ENCODE measurements at places on chromosomes 3 and 15.

DNA sequence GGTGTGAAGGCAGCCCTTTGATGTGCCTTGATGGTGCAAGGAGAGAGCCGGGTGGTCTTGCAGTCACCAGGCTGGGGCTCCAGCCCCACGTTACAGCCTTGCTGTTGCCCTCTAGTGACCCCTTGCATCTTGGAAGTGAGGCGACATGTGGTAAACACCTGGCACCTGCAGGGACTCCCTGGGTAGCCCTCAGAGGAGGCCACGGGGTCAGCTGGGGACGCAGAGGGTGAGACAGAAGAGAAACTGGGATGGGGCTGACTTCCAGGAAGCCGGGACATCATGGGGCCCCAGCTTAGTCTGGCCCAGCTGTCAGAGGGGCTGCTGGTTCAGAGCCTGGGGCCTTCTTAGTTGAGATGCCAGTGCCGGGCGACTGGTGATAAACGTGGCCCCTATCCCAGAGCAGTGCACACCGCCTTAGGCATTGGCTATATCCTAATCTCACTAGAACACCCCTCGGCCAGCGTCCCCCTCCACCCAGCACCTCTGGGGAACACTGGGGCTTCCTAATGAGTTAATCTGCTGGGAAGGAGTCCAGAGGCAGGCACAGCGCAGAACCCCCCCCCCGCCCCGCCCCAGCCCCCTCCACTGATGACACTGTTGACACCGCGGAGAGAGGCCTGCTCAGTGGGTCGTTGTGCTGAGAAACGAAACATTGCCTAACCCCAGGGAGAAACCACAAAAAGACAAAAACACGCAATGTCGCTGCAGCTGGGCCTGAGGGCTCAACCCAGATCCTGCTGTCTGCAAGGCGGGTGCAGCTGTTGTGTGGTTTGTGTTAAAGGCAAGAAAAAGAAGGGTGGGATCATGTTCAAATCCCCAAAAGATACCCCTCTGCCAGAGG, 60.5 kb upstream of the KLF13 start:
- DNase-seq, result peak; percentile 83

GRCh38 chr3:122088531-122088930, 33.4 kb downstream of the CD86 start:
- no peak for DNase-seq

DNA sequence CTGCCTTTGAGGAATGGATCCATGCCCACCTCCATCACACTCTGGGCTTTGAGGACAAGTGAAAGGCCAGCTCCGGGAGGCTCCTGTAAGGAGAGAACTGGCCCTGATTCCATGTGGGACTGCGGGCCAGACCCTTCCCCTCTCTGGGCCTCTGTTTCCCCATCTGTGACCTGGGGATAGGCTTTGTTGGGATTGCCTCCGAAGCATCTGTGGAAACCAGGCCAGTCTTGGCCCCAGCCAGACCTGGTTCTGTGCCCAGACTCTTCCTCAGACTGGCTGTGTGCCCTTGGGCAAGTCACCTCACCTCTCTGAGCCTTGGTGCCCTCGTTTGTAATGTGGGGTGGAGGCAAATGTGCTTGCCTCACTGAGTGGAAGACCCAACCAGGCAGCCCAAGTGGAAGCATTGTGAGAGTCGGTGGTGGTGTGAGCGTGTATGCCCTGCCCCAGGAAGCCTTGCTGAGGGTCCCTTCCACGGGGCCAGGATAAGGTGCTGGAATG, 21.0 kb upstream of the SEC13 start:
- no peak for DNase-seq

DNA sequence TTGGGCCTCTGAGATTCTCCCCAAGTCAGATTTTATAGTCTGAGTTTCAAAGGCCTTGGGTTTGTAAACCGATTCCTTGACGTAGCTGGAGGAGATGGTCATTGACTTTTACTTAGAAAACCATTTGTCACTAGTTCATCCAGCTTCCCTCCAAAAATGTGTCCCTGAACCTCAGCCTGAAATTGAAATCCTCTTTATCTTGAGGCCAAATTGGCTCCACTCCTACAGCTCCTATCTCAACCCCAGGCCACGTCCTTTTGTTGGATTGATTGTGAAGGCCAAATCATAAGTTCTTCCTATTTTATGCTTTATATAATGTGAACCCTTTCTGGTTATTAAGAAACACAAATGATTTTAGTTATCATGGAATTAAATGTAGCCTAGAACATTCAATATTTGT, 193.9 kb upstream of the SUCLG2 start:
- DNase-seq, result no peak

GRCh38 chr3:124999317-124999716, 56.5 kb downstream of the HEG1 start:
- no peak for DNase-seq

- DNase-seq, result no peak
Measured at GRCh38 chr3:14323401-14324223, 78.8 kb upstream of the SLC6A6 start.

DNA sequence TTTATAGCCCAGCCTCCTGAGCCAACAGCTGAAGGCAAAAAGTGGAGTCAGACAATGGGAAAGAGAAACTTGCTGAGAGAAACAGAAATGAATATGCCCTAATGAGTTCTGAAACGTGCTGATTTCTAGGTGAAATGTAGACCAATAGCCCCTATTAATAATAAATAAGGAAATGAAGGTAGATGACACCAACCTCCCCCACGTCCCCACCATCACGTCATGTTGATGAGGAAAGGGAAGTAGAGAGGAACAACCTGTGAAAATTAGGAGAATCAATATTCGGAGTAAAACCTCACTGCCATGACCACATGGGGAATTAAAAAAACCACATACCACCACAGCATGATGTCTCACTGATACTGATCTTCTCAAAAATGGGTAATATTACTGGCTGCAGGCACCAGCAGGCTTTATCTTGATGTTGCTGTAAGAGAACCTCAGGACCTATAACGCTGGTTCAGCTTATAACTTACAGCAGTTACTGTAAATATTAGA, 64.0 kb downstream of the KAT2B start:
- DNase-seq, result peak; percentile 27

DNA sequence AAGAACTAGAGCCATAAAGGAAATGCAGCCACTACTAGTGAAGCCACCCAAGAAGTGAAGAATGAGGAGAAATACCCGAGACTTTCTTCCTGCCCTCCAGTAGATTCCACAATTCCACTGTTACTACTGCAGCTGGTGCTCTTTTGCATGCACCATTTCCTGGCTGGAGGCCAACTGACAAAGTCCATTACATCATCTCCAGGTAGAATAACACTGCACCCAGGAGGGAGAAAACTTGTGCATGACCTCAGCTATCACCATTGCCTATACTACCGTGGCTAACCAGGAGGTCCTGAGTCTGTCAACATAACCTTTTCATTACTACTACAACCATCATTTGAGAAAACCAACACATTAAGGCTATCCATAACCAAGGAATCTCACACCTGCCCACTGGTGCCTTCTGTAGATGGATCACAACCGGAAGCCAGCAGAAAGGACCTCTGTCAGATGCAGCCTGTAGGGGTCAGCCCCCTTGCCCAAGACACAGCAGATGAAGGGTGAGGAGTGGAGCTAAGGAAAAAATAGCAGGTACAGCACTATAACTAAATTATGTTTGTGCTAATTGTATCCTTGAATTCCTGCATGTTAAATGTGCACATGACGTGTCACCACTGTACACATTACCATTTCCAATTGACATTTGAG, 200.8 kb upstream of the C2CD4B start:
- DNase-seq, result no peak

DNA sequence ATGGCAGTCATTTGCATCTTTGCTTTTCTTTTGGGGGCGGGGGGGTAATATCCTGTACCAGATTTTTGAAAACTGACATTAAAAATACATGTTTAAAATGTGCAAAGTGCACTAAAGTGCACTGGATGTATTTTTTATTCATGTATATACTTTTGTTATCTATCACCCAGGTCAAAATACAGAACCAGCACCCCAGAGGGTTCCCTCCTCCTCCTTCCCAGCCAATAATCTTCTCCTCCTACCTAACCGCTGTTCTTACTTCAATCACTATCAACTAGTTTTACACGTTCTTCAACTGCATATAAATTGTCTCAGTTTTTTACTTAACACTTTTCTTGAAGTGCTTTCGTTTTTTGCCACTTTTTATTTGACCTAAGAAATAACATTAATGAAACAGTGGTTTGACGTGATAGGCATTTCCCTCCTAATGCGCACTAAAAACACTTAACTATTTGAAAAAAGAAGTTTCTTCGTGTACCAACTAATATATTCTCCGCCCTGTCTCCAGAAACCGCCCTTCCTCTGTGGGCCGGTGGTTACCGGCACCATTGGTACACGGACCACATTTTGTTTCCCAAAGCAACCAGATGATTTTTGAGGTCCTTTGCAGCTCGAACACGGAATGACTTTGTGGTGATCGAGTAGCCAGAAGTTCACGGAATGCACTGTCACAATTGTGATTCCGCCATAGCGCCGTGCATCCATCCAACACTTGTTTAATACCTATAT, 836 bp upstream of the AKAP13 start:
- DNase-seq, result peak; percentile 66

DNA sequence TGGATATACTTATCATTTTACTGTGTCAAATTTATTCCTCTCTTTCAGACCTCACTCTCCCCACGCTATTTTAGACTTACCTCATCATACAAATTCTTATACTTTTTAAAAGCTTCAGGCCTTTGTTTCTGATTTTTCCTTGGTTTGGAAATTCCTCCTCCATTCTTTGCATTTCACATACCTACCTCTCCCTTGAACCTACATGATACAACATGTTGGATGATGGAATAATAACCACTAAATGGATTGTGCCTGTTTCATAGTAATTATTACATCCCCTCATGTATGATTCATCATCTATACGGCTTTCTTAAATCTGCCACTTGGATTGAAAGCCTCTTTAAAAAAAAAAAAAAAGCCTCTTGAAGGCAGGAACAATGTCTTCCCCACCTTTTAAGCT, 24.6 kb downstream of the TRIP4 start:
- no peak for DNase-seq

DNA sequence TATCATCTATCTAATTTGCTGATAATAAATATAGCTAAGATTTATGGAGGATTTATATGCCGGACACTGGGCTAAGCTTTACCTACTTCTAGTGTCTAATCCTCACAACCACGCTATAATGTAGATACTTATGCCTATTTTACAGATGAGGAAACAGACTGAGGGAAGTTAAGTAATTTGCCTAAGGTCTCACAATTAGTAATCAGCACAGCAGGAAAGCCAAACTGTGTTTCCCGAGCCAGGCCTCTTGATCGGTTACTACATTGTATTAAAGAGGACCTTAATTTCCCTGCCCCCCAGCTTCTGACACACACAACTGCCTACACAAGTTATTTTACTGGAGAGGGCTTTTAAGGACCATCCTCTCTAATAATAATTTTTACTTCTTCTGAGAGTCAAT, 40.9 kb downstream of the ONECUT1 start:
- no peak for DNase-seq

DNA sequence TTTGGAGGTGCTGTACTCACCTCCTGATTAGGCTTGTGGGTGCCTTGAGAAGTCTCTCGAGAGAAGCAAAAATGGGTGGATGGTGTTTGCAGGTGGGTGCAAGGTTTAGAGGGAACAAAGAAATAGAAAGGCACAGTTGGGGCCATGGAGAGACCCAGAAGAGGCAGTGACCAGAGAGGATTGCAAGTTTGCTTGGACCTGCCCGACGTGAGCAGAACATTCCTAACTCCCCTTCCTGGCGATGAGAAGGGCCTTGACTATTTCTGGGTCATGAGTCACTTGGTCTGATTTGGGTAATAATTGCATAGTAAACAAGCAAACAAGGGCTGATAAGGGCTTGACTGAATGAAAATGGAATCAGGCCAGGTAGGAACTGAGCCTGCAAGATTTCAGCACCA, 7.0 kb upstream of the CTSH start:
- DNase-seq, result no peak

GRCh38 chr3:157394411-157394810, 42.2 kb upstream of the PTX3 start:
- DNase-seq, result no peak

DNA sequence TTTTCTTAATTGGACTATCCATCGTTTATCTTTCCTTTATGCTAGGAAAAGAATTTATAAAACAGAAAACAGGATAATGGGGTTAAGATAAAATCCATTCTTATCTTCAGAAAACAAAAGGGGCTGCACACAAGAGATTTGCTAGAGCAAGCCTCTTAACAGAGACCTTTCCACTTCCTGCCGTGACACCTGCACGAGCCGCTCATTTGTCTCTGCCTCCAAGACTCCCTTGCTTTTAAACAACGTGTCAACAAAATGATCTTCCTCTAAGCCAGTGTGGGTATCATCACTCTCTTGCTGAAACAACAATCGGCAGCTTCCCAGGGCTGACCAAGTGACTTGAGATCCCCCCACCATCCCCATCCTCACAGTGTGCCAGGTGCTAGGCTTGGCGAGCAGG, 33.1 kb downstream of the GABRB3 start:
- DNase-seq, result no peak

GRCh38 chr3:113776564-113776963, 29.7 kb downstream of the ATP6V1A start:
- no peak for DNase-seq

GRCh38 chr15:45454814-45455213, 67.7 kb downstream of the SLC30A4 start:
- DNase-seq, result peak; percentile 79

GRCh38 chr3:9409981-9410854, 12.8 kb downstream of the SETD5 start:
- DNase-seq, result no peak

- no peak for DNase-seq
Measured at GRCh38 chr3:182760576-182761164, 32.6 kb upstream of the ATP11B start.

DNA sequence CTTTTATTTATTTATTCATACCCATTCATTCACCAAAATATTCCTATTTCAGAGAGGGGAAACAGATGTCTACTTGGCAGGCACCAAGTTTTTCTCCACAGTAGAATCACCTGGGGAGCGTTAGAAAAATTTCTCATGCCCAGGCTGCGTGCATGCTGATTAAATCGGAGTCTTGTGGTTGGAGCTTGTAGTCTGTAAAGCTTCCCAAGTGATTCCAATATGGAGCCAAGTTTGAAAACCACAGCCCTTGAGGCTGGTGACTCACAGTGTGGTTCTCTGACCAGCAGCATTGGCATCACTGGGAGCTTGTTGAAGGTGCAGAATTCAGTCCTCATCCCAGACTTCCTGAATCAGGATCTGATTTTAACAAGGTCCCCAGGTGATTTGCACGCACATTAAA, 49.7 kb downstream of the PDHB start:
- no peak for DNase-seq

DNA sequence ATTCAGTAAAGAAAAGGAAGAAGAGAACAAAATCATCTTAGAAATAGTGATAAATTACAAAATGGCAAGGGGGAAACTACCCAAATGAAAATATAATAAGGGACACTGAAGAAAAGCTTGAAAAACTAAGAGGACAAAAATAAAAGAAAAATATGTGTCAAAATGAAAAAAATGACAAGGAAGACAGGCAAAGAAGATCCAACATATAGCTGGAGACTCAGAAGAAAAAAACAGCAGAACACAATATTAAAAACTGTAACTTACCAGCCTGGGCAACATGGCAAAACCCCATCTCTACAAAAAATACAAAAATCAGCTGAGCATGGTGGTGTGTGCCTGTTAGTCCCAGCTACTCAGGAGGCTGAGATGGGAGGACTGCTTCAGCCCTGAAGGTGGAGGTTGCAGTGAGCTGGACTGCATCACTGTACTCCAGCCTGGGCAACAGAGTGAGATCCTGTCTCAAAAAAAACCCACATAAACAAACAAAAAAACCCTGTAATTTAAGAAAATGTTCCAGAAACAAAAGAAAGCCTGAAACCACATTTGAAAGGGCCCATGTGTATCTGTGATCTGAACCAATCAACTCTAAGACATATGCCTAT, 93.2 kb downstream of the ANO10 start:
- no peak for DNase-seq

- DNase-seq, result peak; percentile 13
Measured at GRCh38 chr15:42152196-42152920, 4.1 kb downstream of the PLA2G4F start.

All from CD4-positive, alpha-beta T cell treated with Interleukin-1 beta for 1 hour (primary cell).